ENCODE measurements at places on chromosomes 6 and 20. TPM values are rescaled to one million over a fixed set of nuclear protein-coding genes. Genes with fewer than 3 reads are reported as not detected.
A peak's percentile ranks its signal among the peaks of the same experiment; 100 is the strongest.

JPH2 gene
- total RNA-seq, result not detected

GRCh38 chr6:165245701-165246100, 63.7 kb downstream of the C6orf118 start:
- no peak for DNase-seq
- H3K4me1 ChIP-seq, result no peaks in the 10 kb centered on the region
- H3K27me3 ChIP-seq, result peaks cover 1% of the 10 kb centered on the region
- H3K27ac ChIP-seq, result no peak overlapping the region
- no peaks in the 10 kb centered on the region for H3K36me3 ChIP-seq
- no peak overlapping the region for H3K4me3 ChIP-seq

- peak; percentile 60 for DNase-seq
- H3K27me3 ChIP-seq, result no peaks in the 10 kb centered on the region
- H3K4me1 ChIP-seq, result peaks cover 38% of the 10 kb centered on the region
- H3K4me3 ChIP-seq, result peak overlapping the region; percentile 91
- peak overlapping the region; percentile 95 for H3K27ac ChIP-seq
- peaks cover 14% of the 10 kb centered on the region for H3K36me3 ChIP-seq
Measured at GRCh38 chr6:31814677-31815024, 432 bp downstream of the HSPA1L start.

DNA sequence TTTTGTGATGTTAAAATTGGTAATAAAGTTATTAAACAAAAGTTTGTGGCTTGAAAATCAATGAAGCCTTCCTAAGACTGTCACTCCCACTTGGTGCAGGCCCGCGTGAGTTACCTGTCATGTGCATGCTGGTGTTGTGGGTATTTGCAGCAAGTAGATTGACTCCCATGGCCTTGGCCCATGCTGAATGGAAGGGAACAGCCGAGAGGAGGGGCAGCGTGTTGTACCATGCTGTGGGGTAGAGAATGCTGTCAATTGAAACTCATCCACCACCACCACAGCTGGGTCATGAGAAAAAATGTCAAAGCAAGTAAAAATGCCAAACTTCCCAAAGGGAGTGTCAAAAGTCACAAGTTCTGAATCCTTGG, 12.7 kb upstream of the VNN1 start:
- H3K4me3 ChIP-seq, result no peak overlapping the region
- no peak overlapping the region for H3K27ac ChIP-seq
- DNase-seq, result no peak

DNA sequence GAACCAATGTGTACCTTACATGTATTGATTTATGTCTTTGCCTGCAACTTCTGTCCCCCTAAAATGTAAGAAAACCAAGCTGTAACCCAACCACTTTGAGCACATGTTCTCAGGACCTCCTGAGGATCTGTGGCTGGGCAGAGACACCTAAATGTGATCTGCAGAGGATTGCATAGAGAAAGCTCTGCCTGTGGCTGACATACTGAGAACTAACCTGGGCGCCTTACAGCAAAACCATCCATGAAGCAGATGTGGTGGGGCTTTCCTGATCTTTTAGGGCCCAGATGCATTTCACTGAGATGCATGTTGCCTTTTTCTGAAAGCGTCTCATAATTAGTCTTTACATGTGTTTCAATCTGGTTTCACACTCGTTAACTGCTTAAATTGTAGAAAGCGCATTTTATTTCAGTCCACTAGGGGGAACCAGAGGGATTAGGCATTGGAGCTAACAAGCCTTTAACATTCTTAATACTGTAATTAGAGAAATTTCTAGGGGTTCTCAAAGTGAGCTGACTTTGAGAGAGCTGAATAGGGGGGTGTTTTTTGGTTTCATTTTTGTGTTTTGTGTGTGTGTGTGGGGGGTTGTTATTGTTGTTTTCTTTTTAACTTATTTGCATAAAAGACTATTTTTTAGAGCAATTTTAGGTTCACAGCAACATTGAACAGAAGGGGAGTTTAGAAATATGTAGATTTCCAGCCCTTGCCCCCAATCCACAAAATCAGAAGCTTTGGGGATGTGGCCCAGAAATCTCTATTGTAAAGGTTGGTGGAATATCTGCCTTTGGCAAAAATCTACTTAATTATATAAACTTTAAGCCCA, 50.9 kb upstream of the FAM184A start:
- H3K36me3 ChIP-seq, result no peaks in the 10 kb centered on the region
- no peak overlapping the region for H3K27ac ChIP-seq
- no peaks in the 10 kb centered on the region for H3K27me3 ChIP-seq
- no peak for DNase-seq
- no peak overlapping the region for H3K4me3 ChIP-seq
- H3K4me1 ChIP-seq, result no peaks in the 10 kb centered on the region

GRCh38 chr20:8194721-8195120, 62.7 kb downstream of the PLCB1 start:
- no peaks in the 10 kb centered on the region for H3K27me3 ChIP-seq
- H3K4me3 ChIP-seq, result no peak overlapping the region
- no peak for DNase-seq
- H3K4me1 ChIP-seq, result no peaks in the 10 kb centered on the region
- H3K36me3 ChIP-seq, result no peaks in the 10 kb centered on the region
- no peak overlapping the region for H3K27ac ChIP-seq

TNFRSF6B gene
- 0.96 TPM for total RNA-seq

DNA sequence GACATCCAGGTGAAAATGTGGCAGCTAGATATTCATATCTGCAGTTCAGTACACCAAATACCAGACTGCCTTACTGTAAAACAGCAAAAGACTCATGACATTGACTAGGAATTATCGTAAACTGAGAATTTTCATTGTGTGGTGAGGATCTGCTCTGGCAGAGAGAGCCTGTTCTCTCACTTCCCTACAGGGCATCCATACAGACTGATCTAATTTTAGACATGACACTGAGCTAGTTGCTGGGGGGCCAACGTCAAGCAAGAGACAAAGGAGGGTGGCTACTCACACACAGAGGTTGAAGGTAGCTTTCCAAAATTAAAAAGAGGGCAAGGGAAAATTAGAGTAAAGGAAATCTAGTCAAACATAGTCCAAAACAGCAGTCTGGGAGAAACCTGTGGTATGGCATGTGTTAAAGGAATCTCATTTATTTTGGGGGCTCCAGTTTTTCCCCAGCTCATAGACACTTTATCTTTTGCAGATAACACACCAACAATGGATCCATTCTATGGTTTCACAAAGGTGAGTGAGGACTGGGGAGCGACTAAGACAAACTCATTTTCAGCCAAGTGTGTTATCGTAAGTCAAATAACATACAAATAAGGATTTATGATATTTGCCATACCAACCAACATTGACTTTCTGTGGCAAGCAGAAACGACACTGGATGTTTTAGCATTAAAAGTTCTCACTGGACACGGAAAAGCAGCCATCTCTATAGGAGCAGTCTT, 36.6 kb upstream of the NHSL1 start:
- no peak overlapping the region for H3K27ac ChIP-seq
- H3K36me3 ChIP-seq, result no peaks in the 10 kb centered on the region
- peaks cover 4% of the 10 kb centered on the region for H3K27me3 ChIP-seq
- H3K4me3 ChIP-seq, result no peak overlapping the region

DNA sequence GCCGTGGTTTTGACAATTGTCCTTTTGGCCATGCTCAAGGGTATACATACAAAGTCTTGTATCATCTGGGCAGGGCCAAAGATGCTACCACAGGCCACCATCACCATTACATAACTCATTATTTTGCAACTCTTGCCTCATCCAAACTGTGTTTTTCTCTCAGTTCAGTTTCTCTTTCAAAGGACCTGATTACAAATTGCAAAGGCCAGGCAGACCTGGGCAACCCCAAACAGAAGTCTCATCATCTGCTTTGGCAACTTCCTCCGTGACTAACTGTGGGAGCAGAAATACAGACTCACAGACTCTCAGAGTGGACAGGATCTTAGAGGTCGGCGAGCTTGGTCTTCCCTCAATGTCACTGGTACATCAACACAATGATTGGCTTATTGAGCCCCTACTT, 117.8 kb upstream of the NEDD9 start:
- peaks cover 48% of the 10 kb centered on the region for H3K4me1 ChIP-seq
- DNase-seq, result no peak
- peaks cover 39% of the 10 kb centered on the region for H3K36me3 ChIP-seq
- no peaks in the 10 kb centered on the region for H3K27me3 ChIP-seq

DNA sequence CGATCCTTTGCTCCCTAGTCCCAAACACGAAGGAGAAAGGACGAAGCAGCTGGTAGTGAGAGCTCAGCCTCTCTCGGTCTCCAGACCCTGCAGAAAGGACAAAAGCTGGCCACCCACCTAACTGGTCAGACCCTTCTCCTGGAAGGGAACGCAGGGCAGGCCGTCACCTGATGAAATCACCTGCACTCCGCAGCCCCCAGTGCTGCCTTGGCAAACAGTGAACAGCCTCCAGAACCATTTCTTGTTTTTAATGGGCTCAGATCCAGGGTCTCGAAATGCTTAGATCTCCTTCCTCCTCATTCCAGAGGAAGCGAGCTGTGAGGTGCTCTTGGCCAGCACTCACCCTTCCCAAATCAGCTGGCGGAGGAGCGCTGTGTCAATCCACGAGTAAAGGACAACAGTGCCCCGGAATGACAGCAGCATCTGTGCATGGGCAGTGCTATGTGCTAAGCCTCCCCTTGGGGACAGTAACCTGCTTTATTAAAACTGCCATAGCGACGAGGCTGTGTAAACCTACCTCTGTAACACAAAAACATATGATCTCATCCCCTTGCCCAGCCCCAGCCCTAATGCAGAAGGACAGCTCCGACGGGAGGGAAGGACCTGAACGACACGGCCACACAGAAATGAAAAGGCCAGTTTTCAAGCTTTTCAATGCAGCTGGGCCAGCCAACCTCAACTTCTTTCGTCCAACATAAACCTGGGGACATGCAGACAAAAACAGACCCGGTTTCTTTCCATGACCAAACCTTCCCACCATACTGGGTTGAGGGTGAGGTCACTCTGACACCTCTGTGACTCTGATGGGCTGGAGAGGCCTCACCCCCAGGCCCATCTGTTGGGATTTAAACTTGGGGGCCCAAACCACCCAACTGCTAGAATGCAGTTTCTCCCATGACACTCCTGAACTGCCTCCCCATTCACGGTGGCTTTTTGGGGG, 43.3 kb downstream of the SULF2 start:
- H3K27ac ChIP-seq, result no peak overlapping the region
- no peak overlapping the region for H3K4me3 ChIP-seq
- peaks cover 2% of the 10 kb centered on the region for H3K27me3 ChIP-seq
- no peaks in the 10 kb centered on the region for H3K36me3 ChIP-seq
- no peak for DNase-seq
